Karpas-422 (cell line): ENCODE measurements at places on chromosomes 13 and 19. TPM values are rescaled to one million over a fixed set of nuclear protein-coding genes. Genes with fewer than 3 reads are reported as not detected.

Gene CEBPA
- total RNA-seq, result not detected in 2 replicates

Gene FFAR1
- 0.34 and 2.0 TPM in 2 replicates for total RNA-seq

Gene LIG4
- 10.8 and 18.7 TPM in 2 replicates for total RNA-seq

Gene GPATCH1
- total RNA-seq, result 2.9 and 3.4 TPM in 2 replicates

Gene ZNF772
- 0.45 and 4.6 TPM in 2 replicates for total RNA-seq

Gene ANGPTL8
- not detected in 2 replicates for total RNA-seq

DNA sequence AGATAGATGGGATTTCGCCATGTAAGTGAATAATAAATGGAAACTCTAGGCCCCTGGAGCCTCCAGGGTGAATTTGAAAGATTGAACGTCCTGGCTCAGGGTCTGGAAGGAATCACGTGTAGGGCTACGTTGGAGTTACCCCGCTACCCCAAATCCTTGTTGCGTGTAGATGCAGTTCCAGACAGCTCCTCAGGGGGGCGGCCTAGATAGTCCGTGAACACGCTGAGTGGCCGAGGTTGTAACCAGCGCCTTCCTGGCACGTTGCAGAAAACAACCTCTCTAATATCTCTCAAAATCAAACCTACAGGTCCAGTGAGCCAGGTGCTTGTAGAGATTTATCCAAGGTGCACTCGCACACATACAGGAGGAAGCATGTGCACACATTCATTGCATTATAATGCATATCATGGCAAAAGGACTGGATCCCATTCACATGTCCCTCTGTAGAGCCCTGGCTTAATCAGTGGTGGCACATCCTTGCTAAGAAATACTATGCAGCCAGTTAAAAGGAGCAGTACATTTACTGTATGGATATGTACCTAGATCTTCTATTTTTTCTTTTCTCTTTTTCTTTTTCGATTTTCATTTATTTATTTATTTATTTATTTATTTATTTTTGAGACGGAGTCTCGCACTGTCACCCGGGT lies 2.5 kb upstream of the KEAP1 start:
- DNase-seq, result peak; percentile 96

- no peak for DNase-seq
Observed at GRCh38 chr19:2588081-2588777, 112.3 kb downstream of the GADD45B start.

DNA sequence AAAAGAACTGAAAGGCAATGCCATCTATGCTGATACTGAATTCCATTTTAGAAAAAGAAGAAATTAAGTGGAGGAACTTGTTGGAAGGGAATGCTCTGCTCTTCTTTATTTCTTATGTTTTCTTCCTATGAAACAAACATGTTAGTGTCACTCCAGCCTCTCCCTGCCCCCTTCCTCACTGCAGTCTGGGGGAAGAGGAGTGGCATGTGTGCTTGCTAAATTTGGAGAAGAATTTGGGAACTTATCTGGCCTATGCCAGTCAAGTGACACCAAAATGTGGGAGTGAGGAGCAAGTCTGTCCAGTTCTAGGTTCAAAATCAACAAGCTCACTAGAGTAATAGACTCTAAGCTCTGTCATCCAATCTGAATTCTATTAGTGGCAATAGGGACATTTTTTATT lies 214.6 kb downstream of the RBM26 start:
- no peak for DNase-seq

GRCh38 chr13:32228330-32229041 lies 86.7 kb downstream of the ZAR1L start:
- no peak for DNase-seq

GRCh38 chr13:99463646-99464397 lies 37.5 kb upstream of the TM9SF2 start:
- DNase-seq, result no peak

GRCh38 chr13:27359199-27359821 lies 65.1 kb upstream of the GTF3A start:
- DNase-seq, result peak; percentile 82

- DNase-seq, result peak; percentile 60
Observed at GRCh38 chr19:41321600-41322270, 11.8 kb downstream of the CCDC97 start.

GRCh38 chr19:41860419-41861115 lies 512 bp downstream of the RPS19 start:
- DNase-seq, result peak; percentile 61

DNA sequence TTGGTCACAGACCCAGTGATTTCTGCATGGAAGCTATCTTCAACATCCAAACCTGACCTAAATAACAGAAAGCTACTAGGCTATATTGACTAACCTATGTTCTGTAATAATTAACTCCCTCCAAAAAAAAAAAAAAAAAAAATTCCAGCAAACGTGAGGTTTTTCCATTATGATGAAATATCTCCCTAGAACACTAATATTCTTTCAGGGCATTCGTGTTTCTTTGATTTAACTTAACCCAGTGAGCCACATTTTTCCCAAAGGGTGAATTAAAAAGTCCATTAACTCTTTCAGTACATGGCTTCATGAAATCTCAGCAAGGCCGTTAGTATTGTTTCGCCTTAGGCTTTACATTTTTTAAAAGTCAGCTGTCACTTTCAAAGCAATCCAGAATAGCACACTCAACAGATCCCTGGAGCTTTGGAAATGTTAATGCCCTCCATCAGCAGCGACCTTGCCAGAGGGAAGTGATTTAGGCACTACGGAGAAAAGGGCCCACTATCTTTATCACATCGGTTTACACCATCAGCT lies 175.8 kb downstream of the DCT start:
- no peak for DNase-seq

DNA sequence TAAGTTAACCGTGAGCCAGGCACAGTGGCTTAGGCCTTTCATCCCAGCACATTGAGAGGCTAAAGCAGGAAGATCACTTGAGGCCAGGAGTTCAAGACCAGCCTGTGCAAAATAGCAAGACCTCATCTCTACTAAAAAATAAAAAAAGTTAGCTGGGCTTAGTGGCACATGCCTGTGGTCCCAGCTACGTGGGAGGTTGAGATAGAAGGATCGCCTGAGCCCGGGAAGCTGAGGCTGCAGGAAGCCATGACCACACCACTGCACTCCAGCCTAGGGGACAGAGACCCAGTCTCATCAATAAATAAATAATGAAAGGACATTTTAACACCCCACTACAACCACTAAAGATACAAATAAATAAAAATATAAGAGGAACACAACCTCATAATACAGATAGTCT lies 21.6 kb downstream of the LSM14A start:
- no peak for DNase-seq

DNA sequence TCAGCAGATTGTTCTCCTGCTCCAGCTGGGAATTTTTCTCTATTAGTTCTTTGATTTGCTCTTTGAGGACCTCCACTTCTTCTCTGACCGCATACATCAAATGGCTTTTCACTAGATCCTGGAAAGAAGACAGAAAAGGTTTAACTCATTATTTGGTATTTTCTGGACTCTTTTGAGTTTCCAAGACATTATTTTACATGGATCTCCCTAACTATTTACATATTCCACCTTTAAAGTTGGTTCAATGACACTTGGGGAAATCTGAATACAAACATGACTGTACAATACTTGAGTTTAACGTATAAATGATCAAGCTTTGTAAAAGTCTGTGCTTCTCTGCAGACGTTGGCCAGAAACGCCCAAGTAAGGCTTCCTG lies 61.1 kb downstream of the SERP2 start:
- no peak for DNase-seq

DNA sequence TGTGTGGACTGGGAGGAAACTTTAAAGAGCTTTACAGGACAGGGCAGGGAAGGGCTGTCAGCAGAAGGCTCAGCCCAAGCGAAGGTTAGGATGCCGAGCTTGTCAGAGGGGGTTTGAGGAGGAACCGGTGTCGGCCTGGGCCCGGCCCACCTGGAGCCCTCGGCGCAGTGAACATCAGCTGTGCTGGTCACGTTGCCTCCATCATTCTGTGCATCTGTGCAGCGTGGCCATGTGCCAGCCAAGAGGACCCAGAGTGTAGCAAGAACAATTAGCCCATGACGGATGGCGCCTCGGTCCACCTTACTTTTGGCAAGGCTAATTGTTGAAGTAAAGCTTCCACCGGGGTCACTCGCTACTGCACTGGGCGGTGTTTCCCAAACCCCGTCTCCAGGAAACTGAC lies 161.4 kb downstream of the PTPRS start:
- no peak for DNase-seq

DNA sequence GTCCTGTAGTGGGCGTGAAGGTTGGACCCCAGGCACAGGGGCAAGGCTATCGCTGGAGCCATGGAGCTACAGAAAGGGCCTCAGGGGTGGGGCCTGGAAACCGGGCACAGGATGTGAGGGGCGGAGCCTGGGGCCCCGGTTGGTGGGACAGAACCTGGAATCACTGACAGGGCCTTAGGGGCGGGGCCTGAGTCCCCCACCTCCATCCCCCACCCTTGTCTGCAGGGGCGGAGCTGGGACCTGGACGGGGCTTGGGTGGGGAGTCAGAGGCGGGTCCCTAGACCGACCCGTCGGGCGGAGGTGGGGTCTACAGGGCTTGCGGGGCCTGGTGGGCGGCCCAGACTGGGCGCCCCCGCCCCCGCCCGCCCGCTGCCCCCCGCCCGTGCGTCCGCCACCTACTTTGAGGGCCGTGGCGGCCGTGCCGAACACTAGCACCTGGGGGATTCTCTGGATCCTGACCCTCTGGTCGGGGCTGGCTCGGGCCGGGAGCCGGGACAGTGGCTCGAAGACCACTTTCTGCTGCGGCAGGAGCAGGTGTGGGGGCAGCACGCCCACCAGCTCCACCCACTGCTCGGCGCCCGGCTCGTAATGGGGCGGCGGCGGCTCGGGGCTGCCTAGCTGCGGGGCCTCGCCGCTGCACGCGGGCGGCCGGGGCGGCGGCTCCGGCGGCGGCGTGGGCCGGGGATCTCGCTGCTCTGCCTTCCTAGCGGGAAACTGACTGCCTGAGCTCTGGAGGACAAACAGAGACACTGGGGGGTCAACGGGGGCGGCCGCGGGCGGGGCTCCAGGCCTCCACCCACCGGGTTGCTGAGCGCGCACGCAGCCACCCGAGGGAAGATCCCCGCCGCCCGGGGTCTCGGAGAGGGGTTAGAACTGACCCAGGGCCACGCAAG lies 26.3 kb downstream of the DCAF15 start:
- peak; percentile 86 for DNase-seq

DNA sequence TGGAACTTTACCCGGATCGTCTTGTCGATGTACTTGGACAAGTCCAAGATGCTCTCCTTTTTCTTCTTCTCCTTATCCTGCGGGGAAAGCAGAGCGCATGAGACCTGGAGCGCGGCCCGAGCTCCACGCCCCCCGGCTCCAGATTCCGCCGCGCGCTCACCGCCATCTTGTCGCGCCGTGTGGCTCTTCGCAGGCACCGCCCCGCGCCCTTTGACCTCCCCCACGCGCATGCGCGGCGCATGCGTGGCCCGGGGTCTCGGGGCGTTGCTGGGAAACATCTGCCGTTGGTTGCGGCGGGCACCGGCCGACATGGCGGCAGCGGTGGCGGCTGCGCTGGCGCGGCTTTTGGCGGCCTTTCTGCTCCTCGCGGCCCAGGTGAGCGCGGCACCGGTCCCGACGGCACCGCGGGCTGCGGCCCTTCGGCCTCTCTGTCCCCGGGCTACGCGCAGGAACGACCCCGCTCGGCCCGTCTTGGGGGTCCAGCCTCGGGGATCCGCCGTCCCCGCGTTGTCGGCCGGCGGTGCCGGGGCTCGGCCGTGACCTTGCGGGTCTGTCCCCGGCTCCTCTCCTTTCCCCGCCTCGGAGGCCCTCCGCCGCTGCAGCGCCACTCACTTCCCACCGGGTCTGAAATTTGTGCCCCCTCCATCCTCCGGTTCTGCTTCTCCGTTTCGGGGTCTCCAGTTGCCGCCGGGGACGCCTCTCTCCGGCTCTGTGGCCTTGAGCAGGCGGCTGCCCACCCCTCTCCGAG lies at the start of the genes LSM7 and SPPL2B:
TSS of gene LSM7 (minus strand) at position 186 of the 748 bp plus-strand sequence. CDS start at position 166, 20 bp downstream.
TSS of gene SPPL2B (plus strand) at position 284 of the 748 bp plus-strand sequence. CDS start at position 310, 26 bp downstream.
- peak; percentile 97 for DNase-seq

GRCh38 chr19:47272448-47273312 lies 2.0 kb upstream of the INAFM1 start:
- peak; percentile 53 for DNase-seq

GRCh38 chr19:17292301-17293074 lies 10.7 kb downstream of the ABHD8 start:
- DNase-seq, result peak; percentile 94

DNA sequence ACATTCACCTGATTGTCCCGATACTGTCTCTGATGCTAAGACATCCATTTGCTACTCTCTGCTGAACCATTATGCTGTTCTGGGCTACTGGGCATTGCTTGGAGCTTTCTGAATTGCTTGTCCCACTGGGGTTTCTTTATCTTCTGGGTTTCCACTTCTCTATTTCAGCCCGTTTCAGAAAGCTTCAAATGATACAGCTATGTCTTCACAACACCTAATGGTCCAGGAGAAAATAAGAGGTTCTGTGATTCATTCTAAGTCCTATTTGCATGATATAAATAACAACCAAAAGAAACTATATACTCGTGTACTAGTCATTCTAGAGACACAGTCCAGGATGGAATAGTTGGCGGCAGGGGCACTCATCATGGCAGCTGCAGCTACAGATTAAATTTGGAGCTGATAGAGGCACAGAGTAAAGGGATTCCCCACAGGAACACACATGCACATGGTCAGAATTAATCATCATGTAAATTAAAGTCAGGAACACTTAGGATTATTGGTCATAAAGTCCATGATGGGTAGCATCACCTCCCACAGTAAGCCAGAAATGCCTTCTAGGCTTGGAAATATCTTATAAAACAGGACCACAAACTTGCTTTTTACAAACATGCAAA lies 33.3 kb upstream of the SCEL start:
- DNase-seq, result peak; percentile 72

DNA sequence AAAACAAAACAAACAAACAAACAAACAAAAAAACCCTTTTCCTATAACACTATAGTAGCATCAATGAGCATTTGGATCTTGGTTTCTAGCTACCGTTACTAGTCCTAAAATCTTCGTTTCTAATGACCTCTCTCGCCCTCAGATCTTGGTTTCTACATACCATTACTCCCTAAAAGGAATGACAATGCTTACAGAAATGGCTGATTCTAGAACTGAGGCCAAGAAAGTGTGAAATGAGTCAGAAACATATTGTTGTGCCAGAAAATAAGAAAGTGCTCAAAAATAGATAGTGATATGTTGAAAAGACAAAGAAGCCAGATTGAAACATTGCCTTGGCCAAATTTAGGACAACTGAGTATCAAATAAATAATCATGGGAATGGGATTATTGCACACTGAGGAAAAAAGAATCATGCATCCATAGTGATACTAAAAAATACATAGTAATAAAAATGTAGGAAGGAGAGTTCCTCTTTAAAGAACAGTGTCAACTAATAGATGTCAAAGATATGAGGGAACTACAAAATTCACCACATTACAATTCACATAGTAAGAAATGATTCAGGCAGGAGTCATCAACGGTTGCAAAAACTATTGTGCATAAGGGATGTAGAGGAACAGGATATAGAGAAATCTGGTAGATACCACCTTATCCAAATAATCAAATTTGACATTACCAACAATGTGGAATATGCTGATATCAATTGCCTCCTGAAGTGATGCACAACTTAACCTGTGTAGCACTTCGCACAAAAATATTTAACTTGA lies 386.6 kb downstream of the DIAPH3 start:
- DNase-seq, result no peak

DNA sequence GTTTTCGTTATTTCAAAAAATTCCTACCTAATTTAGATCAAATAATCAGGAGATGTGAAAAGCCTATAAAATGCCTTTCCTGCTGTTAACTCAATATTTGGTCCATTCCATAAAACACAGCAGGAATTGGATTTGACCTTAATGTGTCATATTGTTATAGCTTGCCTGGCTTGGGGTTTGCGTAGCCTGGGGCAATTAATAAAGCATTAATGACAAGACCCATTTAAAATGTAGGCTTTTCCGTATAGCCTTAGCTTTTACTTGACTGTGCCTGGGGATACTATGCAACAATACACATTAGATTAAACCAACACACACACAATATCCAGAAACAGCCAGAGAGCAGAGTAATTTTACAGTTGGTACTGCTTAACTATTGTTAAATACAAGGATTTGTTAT lies 117.2 kb upstream of the MAB21L1 start:
- DNase-seq, result no peak
